ENCODE measurements at places on chromosomes 3 and 15.

DNA sequence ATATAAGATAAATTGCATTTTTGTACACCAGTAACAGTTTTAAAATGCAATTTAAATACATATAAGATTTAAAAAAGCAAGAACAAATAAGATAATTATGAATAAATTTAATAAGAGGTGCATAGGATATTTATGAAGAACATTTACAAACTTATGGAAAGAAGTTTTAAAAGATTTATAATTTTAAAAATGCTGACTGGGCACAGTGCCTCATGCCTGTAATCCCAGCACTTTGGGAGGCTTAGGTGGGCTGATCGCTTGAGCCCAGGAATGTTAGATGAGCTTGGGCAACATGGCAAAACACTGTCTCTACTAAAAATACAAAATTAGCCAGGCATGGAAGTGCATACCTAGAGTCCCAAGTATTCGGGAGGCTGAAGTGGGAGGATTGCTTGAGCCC, 37.8 kb downstream of the EOMES start:
- no peak for DNase-seq

DNA sequence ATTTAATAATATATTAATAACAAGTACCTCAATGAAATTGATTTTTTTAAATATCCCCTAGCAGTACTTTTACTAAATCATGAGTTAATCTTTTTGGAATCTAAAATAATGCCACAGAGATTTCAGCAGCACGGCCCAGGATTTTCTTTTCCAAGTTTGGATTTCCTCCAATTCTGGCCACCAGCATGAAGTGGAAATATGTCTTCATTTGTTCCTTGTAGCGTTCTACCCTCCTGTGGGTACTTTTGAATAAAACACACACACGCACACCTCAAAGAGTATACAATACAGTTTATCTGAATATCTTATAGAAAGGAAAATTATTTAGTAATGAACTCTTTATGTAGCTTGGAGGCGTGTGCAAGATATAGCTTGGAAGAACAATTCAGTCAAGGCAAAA, 125.1 kb upstream of the STT3B start:
- DNase-seq: no peak

- DNase-seq: peak; percentile 29
Measured at GRCh38 chr3:152281133-152281713, 12.5 kb downstream of the MBNL1 start.

DNA sequence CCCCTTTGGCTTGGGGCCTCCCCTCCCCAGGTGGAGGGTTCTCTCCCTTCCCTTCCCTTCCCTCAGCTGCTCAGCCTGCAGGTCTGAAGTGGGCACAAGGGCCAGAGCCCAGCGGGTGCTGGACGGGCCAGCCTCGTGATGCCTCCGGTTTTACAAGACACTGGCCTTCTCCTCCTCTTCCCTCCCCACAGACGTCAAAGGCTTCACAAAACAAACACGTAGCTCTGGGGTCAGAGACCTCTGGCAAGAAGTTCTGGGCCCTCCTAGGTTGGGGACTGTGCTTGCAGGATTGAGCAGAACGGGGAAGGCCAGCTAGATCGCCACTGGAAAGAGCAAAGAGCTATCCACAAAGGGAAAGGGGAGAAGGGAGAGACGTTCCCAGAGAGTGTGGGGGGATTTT, 81.4 kb upstream of the TPM1 start:
- no peak for DNase-seq

DNA sequence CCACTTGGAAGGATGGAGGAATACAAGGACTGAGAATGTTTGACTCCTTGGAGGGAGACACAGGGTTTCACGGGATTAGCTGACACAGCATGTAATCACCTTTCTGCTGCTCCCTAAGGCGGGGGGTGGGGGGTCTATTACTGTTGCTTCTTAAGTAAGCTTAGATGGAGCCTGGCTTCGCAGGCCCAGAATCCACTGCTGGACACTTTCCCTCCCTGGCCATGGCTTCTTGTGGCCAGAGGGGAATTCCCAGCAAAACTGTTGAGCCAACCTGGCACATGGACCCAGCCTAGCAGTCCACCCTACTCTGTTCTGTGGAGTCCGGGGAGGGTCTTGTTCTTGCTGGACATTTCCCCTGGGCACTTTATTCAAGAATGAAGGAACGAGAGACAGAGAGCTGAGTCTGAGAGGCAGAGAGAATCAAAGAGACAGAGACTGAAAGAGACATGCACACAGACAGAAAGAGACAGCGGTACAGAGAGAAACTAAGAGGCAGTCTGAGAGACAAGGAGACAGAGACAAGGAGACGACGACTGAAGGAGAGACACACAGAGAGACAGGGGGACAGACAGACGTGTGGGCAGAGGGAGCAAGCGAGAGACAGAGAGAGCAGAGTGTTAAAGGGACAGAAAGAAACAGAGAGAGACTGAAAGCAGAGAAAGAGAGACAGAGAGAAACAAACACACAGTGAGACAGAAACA, 55.6 kb upstream of the DLG1 start:
- DNase-seq: no peak

DNA sequence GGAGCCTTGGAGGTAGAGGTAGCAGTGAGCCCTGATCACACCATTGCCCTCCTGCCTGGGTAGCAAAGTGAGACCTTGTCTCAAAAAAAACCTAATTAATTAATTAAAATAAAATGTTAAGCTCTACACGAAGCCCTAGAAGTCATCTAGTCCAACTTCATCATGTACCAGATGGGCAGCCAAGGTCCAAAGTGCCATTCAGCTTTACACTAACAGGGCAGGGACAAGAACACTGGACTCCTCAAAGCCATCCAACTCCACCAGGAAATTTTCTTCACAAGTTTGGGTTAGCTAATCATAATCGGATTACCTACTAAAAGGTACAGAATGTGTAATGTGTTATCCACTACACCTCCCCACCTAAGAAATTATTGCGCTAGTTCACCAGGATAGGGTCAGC, 48.8 kb downstream of the WWTR1 start:
- DNase-seq: no peak

DNA sequence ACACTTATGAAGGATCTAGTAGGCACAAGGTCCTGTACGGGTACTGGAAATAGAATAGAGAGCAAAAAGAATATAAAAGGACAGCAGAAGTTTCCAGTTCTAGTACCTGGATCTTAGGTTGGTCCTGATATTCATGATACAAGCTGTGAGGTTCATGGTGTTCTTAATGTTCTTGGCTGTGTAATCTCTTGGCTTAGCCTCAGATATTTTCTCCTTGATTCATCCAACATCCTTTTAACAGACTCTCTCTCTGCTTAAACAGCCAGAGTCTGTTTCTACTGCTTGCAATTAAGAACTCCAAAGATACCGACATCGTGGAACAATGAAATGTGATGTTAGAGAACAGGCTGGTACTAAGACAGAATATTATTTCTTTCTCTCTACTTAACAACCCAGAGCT, 49.9 kb downstream of the CNTN3 start:
- no peak for DNase-seq

DNA sequence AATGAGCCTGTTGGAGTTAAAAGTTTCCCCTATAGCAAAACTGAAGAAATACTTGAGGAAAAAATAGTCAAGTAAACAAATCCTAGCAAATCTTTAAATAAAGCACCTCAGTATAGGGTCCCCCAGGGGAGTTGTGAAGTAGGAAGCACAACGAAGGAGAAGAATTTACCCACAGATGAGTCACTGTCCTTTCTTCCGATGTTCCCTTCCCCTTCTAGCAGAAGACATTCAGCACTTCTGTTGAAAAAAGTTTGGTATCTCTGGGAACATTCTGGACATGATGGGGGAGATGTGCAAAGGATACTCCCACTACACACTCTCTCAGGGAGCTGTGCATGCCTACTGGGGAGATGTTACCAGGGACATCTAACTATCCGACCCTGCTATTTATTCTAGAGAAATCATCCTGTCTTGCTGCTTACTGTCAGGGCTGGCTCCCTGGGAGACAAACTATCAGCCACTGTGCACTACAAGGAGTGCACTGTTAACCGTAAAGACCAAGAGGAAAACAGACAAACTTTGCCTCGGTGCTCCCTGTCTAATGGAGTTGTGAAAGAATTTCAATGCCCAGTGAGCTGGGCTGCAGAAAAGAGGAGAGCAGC, 93.8 kb downstream of the RFTN1 start:
- no peak for DNase-seq

- DNase-seq: no peak
Measured at GRCh38 chr3:72031581-72031980, 246.6 kb upstream of the PROK2 start.

GRCh38 chr3:60281970-60282369, 969.3 kb downstream of the FHIT start:
- DNase-seq: no peak

GRCh38 chr3:55724821-55725220, 237.7 kb upstream of the WNT5A start:
- no peak for DNase-seq

GRCh38 chr3:41143421-41144031, 55.8 kb upstream of the CTNNB1 start:
- DNase-seq: no peak

- DNase-seq: no peak
Measured at GRCh38 chr3:117473981-117474538, 764.5 kb downstream of the TUSC7 start.

GRCh38 chr3:9947025-9947995, 4.9 kb downstream of the PRRT3 start:
- no peak for DNase-seq

GRCh38 chr3:88918841-88919240, 188.6 kb upstream of the EPHA3 start:
- no peak for DNase-seq

- no peak for DNase-seq
Measured at GRCh38 chr3:9074079-9074478, 110.8 kb upstream of the RAD18 start.

GRCh38 chr3:195537995-195538394, 5.1 kb downstream of the PPP1R2 start:
- peak; percentile 62 for DNase-seq

DNA sequence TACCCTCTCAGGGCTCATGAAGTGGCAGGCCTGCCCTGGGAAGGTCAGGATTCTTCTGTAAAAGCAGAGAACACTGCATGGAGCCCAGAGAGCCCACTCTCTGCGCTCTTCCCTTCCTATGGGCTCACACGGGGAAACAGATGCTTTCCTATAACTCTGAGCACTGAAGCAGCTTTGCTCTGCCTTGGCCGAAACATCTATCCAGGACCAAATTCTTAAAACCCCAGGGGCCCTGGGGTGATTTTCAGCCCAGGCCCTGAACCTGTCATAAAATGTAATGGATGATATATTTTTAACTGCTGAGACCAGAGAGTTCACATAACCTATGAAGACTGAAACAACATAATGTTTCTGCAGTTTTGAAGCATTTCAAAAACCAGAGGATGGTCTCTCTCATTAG, 249.9 kb upstream of the CTDSPL start:
- no peak for DNase-seq

DNA sequence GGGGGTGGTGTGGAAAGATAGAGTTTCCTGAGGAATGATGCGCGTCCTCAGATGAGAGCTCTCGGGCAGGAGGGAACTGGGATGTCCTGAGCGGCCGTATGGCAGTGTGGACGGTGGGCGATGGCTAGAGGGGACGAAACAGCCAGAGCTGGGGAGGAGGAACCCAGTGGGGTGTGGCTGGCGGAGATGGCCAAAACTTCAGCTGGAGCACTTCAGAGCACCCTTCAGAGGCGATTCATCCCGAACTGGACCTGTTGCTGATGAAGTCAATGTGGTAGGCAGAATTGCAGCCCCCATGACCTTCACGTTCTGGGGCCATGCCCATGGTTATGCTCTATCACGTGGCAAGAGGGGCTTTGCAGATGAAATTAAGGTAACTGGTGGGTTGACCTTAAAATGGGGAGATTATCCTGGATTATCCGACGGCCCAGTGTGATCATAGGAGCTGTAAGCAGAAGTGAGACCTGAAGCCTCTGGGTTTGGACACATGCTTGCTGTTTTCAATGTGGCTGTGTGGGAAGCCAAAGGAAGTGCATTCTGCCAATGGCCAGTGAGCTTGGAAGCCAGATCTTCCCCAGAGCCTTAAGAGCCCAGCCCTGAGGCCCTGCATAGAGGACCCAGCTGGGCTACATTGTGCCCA, 52.3 kb downstream of the ATP1B3 start:
- no peak for DNase-seq
